8988T (cell line): ENCODE measurements at places on chromosomes 12 and 14.

GRCh38 chr12:93379326-93379980, 1.7 kb downstream of the NUDT4 start:
- DNase-seq, result no peak

DNA sequence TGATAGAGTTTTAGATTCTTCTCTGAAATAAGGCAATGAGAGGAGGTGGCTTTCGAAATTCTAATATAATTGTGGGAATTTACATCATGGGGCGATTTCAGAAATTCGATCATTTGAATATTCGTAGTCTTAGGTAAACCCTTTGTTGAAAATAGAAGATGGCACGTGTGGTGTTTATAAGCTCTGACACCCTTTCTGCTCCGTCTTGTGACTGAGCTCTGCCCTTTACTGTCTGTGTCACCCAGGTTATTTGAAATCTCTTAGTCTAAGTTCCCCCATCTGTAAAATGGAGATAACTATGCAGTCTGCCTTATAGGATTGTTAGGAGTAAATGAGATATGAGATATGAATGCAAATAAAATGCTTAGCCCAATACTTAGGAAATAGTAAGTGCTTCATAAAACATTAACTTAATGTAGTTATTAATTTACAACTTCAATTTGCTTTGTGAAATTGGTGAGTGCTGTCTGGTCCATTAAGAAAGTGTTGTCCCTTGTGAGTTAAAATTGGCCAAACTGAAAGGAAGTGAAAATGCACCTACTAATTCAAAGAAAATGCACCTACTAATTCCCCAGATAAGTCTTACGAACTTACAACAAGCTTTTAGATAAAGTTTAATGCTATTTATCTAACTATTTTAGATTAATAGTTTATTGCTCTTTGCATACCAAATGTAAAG, 1.5 kb downstream of the BMAL2 start:
- DNase-seq, result no peak

DNA sequence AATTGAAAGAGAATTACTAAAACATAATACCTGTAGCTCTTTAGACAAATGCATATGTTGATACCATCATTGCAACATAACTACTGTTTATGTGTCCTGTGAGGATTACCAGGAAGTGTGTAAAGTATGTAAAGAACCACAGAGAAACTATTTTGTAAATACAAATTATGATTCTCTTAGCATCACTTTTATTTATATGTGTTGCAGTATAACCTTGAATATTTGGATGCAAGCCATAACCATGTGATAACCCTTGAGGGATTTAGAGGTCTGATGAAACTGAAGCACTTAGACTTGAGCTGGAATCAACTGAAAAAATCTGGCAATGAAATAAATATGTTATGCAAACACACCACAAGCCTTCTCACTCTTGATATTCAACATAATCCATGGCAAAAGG, 77.5 kb downstream of the LRRC9 start:
- no peak for DNase-seq

- no peak for DNase-seq
Observed at GRCh38 chr12:47312808-47313426, 233.2 kb upstream of the AMIGO2 start.

DNA sequence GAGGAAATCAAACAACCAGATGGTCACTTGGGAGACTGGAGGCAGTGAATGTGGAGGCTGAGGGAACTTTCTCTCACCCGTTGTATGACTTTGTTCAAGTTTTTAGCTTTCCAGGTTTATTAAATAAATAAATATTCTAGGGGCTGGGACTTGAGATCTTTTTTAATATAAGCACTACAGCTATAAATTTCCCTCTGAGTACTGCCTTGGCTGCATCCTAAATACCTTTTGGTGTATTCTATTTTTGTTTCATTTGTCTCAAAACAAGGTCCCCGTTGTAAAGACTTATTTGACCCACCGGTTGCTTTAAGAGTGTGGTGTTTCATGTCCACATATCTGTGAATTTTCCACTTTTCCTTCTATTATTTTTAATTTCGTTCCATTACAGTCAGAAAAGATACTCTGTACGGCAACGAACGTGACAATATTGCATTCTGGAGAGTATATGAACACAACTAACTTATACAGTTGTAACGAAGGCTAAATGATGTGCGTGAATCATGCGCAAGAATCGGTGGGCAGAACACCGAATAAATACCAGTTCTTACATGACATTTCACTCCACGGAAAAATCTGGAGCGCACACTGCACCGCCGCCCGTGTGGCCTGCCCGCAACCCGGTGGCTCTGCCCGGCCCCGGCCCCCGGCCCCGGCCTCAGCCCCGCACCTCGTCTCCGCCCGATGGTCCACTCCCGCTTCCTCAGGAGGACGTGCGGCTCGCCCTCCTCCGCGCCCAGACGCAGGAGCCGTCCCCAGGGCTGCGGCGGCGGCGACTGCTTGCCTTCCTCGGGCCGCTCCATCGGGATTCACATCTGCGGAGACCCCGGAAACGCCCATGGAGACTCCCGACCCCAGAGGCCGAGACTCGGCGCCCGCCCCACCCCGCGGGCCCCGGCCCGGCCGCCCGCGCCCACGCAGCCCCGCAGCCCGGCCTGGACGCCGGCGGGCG, 602 bp downstream of the CHFR start:
- DNase-seq, result no peak

DNA sequence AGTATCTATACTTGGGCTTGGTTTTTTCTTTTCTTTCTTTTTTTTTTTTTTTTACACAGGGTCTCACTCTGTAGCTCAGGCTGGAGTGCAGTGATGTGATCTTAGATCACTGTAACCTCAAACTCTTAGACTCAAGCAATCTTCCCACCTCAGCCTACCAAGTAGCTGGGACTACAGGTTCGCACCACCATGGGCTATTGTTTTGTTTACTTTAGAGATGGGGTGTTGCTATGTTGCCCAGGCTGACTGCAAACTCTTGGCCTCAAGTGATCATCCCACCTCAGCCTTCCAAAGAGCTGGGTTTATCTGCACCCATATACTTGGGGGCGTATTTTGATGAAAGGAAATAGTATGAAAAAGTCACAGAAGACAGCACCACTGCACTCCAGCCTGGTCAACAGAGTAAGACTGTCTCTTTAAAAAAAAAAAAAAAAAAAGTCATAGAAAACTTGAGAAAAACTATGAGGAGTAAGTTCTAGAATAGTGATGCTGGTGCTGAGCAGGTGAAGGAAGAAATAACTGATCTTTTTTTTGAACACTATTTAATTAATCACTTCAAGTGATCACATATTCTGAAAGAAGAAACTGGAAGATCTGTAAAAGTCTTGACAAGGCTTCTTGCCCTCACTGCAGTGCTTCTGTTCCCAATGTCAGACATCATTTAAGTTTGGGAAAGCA, 53.8 kb upstream of the NPFF start:
- DNase-seq, result no peak

- no peak for DNase-seq
Observed at GRCh38 chr12:61546296-61546695, 713.9 kb upstream of the USP15 start.

DNA sequence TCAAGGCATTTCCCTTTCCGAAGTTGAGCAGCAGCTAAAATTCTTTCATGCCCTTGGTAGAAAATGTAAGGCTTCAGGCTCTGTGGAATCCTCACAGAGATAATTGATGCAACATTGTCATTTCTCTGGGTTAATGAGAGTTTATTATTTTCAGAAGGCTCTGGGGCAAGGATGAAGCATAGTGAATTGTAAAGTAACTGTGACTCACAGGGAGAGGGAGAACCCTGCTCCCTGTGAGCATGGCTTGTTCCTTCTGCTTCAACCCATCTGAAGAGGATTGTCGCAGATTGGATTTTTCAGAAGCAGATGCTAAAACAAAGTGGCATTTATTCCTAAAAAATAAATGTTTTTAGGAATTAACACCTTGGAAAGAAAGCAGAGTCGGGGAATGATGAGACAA, 41.2 kb downstream of the APOBEC1 start:
- no peak for DNase-seq

GRCh38 chr12:106000382-106001104, 138.2 kb downstream of the NUAK1 start:
- DNase-seq, result no peak

GRCh38 chr12:108349278-108349688, 10.2 kb upstream of the CMKLR1 start:
- no peak for DNase-seq

GRCh38 chr12:92105676-92106075, 40.0 kb downstream of the BTG1 start:
- no peak for DNase-seq

GRCh38 chr12:63325757-63326156, 174.8 kb upstream of the AVPR1A start:
- no peak for DNase-seq
